Left renal pelvis (tissue), 4 donors: ENCODE measurements at places on chromosomes 5 and 9.

DNA sequence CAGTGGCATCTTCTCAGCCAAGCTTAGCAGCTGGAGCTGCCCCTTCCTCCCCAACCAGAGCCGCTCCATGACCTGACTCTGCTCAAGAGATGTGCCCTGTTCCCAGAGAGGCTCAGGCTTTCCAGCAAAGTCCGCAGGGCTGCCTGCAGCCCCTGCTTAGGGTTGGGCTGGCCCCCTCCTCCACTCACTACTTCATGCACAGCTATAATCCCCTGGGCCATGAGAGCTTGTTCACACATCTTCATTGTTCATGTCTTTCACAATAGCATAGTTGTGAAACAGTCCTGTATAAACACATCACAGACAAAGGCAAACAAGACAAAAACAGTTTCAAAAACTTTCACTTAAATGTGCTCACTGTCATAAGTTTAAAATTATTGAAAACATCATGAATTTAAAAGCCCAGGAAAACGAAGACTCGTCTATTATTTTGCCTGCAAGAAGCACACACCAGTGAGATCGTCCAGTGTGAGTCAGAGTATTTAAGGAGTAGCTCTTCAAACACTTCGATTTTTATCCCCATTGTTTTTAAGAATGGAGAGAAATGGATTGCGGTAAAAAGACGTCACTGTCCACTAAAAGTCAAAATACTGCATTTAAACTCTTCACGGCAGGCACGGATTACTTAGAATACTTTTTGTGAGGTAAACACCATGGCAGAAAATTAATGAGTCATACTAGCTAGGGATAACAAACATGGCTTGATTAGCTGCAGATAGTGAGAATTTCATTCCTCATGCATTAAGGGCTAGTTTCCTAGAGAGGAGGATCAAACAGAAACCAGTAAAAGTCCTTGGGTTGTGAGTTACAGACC is 40.7 kb upstream of the S1PR3 start:
- DNase-seq, result no peak

DNA sequence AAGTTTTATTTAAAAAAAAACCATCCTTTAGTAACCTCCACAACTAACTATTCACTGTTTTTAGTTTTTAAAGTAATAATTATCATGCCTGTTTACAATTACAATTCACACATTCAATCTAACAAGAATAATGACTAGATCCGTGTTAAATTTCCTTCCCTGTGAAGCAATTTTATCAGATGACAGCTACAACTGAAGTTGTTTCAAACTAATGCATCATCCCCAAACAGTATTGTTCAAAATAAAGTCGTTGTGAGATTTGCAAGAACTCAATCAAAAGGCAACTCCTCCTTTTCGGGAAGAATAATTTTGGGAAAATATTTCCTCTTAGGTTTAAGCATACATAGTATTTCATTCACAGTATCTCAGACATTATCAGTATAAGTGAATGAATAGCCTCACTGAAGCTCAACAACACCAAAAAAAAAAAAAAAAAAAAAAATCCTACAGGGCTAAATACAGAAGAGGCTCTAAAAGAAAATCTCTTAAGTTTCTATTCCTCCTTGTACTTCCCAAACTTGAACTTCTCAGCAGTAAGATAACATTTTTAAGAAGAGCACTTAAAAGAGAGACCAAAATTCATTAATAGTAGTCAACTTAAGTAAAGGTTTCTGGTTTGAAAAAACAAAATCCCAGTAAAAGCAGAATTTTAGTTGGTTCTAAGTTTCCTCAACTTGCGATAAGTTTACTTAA is 9.4 kb downstream of the C9orf72 start:
- no peak for DNase-seq

DNA sequence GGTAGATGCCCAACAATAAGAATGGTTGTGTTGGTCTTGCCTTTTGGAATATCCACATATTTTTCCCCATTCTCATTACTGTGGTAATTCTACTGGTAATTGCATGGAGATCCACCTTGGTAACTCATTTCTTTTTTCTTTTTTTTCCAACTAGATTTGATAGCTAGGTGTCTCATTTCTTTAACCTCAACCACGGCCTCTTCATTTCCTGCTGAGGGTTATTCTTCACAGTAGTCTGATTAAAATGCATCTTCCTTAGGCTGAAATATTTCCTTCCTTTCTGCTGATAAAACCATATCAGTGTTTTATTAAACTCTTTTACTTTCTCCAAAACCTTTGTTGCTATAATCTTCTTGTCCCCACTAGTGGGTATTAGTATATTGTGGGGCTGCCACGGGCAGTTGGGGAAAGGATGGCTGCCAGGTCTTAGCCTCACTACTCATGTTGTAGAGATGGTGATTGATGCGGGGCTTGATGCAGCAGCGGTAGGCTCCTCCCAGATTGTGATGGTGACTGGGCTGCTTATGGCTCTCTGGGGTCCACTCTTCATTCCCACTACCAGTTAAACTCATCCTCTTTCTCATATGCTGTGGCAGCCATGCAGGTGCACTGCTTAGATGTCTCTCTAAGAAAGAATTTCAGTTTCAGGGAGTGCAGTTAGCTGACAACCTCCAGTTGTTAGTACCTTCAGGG is 35.9 kb downstream of the KIF2A start:
- no peak for DNase-seq

DNA sequence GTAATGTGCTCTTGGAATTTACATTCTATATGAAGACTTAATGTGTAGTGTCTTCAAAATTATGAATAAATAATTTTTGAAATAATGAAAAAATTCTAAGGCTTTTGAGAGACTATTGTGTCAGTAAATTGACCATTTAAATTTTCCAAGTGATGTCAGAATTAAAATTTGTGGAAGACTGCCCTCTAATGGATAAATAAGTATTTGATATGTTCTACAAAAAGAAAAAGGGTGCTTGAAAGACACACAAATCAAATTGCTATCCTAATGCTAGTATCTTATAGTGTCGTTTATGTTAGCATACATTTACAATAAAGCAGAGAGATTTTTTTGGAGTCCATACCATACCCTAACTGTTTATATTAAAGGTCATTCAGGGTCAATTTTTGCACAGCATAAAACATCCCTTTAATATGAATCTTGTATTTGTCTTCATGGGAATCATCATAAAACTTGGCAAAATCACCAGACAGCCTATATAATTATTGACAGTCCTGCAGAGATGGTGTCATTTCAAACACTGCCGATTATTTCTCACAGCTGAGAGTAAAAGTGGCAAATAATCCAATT is 120.8 kb upstream of the SLC27A6 start:
- peak; percentile 14 for DNase-seq

GRCh38 chr5:176415952-176416924 is at the start of gene CLTB:
CLTB (minus strand) TSS chr5:176416539; CDS start chr5:176416363, 176 bp downstream.
- DNase-seq, result peak; percentile 68

DNA sequence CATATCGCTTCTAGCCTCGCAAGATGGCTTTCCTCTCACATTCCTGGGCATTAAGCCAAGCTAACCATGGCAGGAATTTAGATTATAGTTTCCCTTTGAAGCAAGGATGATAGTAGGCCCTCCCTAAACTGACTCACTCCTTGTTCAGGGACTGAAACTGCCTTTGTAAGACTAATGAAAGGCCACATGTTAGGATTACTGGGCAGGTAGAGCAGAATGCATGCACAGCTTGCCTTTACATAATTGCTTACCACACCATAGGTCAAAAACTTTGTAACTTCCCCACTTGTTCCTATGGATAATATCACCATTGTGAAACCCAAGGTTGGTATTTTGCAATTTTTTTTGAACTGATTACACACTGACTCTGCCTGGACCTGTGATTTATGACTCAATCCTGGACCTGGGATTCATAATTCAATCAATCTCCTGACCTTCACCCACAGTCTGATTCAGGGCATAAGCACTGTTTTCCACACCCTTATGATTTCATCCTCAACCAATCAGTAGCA is 41.0 kb upstream of the PRDM9 start:
- DNase-seq, result no peak

- no peak for DNase-seq
Measured at GRCh38 chr5:98514215-98514614, 259.2 kb upstream of the RGMB start.

DNA sequence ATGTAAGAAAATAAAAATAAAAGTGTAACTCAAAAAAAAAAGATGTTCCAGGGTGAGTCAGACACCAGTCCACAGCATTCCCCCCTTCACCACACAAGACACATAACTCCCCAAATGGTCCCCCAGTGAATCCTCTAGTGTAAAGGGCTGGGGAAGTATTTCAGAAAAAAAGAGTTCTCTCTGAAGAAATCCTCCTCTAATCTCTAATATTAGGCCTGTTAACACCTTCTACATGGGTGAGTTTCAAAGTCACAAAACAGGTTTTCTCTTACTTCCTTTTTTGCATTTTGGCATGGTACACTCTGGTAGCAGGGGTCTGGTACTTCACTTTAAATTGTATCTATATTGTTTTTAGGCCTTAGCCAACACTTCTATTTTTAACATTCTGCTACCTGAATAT is 28.2 kb downstream of the RNF145 start:
- DNase-seq, result no peak

- DNase-seq, result no peak
Measured at GRCh38 chr9:111955048-111955447, 58.4 kb downstream of the UGCG start.

GRCh38 chr9:98795295-98795955 is 930 bp downstream of the ANKS6 start:
- no peak for DNase-seq

- no peak for DNase-seq
Measured at GRCh38 chr5:141908796-141909195, 14.9 kb upstream of the DELE1 start.

- DNase-seq, result no peak
Measured at GRCh38 chr9:121283080-121283398, 15.1 kb downstream of the GSN start.

- DNase-seq, result no peak
Measured at GRCh38 chr9:96607971-96608370, 11.7 kb downstream of the CDC14B start.

DNA sequence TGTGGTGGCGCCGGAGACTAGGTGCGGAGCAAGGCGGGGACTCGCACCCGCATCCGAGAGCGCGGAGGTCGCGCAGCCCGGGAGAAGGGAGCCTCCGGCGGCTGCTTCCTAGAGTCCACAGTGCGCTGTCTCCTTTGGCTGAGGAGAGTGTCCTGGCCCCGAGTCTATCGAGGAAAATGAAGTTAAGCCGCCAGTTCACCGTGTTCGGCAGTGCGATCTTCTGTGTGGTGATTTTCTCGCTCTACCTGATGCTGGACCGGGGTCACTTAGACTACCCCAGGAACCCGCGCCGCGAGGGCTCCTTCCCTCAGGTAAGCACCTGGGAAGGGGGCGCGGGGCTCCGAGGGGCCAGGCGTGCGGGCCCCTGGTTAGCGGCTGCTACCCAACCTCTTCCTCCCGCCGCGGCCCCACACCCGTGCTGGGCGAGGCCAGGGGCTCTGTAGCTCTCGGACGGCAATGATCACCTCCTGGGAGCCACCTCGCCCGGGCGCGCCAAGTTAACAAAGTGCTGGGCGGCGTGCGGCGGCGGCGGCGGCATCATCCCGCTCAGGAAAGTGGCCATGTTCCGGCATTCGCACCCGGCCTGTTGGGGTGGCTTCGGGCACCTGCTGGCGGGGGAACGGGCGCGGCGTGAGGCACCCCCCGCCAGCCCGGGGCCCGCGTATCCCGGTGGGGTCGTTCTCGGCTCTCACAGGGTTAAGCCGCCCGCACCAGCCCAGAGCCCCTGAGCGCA is 681 bp downstream of the MAN2A1 start:
- DNase-seq, result peak; percentile 44

DNA sequence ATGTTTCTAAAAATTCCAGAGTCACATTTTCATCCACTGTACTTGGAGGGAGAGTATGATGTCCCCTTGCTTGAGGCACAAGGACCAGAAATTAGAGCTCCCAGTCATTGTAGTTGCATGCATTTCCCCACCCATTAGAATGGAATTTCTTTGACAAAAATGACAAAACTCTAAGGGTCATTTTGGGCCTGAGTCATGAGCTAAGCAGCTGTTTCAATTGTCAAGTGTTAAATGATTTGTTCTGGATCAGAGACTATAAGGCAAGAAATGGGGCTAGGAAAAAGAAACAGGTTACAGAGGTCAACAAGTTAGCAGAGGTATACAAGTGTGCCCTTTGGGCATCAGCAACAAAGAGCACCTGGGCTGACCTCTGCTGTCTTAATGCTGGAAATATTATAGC is 131.2 kb upstream of the IQGAP2 start:
- no peak for DNase-seq

GRCh38 chr5:93874080-93874479 is 132.7 kb upstream of the POU5F2 start:
- DNase-seq, result no peak

DNA sequence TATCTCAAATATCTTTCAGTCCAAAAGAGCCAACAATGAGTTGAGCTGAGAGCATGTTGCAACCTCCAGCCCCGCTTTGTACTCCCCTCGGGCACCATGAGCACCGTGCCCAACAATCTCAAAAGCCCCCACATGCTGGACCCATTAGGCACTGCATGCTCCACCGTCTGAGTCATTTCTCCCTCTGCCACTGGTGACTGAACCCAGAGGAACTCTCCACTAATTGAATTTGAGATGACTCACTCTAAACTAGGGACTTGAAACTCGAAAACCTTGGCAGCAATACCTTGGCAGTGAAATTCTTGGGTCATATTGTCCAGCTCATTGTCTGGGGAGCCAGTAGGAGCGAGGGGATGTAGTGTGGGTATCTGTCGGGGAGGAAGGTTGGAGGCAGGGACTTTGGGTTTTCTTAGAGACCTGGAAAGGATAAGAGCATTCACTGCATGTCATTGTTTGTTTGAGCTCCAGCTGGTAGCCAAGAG is 49.9 kb upstream of the SLIT3 start:
- no peak for DNase-seq

DNA sequence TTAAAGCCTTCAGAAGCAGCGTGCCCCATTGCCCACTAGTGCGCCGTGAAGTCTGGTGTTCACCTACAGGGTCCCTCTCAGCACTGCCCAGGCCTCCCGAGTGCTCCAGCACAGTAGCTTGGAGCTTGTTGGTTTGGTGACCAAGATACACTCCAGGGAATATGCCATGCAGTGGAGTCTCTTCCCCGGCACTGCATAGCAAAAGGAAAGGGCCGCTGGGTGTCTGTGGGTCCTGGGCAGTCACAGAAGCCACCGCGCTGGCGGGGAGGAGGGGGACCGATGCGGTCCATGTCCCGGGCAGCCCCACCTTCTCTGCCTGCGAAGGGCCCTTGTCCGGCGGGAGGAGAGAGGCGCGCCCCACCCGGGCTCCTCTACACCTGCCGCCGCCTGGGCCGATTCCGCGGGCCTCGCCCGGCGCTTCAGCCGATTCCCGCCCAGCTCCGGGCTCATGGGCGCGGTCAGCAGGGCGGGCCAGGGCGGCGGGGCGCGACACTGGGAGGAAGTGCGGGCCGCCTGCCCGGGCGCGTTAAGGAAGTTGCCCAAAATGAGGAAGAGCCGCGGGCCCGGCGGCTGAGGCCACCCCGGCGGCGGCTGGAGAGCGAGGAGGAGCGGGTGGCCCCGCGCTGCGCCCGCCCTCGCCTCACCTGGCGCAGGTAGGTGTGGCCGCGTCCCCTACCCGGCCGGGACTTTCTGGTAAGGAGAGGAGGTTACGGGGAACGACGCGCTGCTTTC is at the start of gene SYK:
SYK (plus strand) TSS at position 579 of the 732 bp plus-strand sequence. CDS start 42,080 bp downstream, outside the sequence.
- no peak for DNase-seq

DNA sequence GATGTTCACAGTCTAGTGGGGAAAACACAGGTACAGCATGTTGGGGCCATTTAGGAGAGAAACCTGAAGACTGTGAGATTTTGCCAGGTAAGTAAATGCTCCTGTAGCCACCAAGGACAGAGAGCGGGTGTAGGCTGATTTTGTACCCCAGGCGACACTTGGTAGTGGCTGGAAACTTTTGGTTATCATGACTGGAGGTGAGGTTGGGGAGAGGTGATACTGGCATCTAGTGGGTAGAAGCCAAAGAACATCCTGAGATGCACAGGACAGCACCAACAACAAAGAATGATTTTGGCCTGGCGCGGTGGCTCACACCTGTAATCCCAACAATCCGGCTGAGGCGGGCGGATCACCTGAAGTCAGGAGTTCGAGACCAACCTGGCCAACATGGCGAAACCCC is 38.8 kb upstream of the PWWP2A start:
- DNase-seq, result no peak
